GM23248 (cell line): ENCODE measurements at places on chromosomes 2 and 18. TPM values are rescaled to one million over a fixed set of nuclear protein-coding genes. Genes with fewer than 3 reads are reported as not detected.
A peak's percentile ranks its signal among the peaks of the same experiment; 100 is the strongest.

The HOXD8 gene
- 23.4 and 27.8 TPM in 2 replicates for total RNA-seq

The CFC1 gene
- not detected in 2 replicates for total RNA-seq

The KCNIP3 gene
- total RNA-seq: 10.7 and 11.9 TPM in 2 replicates

DNA sequence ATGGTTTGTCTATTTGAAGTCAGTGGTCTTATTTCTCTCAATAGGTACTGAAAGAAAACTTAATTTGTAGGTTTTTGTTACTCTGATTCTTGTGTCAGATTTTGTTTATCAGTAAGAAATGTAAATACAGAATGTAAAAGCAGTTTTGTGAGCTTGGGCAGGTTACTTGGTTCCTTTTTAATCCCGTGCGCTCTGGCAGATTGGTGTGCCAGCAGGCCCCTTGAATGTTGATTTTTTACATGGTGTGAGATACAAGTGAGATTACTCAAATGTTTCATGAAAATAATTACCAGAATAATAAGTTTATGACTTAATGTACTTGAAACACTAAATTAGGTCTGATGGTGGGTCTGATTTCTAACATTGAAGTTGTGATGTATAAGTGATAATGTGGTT lies 13.4 kb downstream of the HNRNPA3 start:
- no peak overlapping the region for H3K4me3 ChIP-seq
- H3K36me3 ChIP-seq: peaks cover 52% of the 10 kb centered on the region
- H3K4me1 ChIP-seq: no peaks in the 10 kb centered on the region
- no peaks in the 10 kb centered on the region for H3K27me3 ChIP-seq
- no peak for DNase-seq
- peak overlapping the region; percentile 19 for H3K27ac ChIP-seq

DNA sequence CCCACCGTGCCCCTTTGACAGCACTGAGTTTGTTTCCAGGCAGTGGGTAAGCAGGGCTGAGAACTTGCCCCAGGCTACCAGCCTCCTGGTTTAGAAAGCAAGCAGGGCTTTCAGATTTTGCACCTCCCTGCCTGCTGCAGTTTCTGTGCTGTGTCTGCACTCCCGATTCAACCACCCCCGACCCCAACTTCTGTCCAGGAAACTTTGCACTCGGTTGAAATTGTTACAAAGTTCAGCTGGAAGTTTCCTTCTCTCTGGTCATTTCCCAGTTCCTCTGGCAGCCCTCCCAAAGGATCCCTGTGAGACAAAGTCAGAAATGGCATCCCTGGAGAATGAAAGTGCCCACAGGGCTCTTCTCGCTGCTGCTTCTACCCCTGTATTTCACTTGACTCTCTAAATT lies 12.4 kb upstream of the UPP2 start:
- H3K4me3 ChIP-seq: no peak overlapping the region
- DNase-seq: no peak
- no peaks in the 10 kb centered on the region for H3K36me3 ChIP-seq
- no peaks in the 10 kb centered on the region for H3K4me1 ChIP-seq
- H3K27me3 ChIP-seq: no peaks in the 10 kb centered on the region

GRCh38 chr2:26401739-26402541 lies at the start of gene DRC1:
Gene DRC1 (plus strand): TSS chr2:26401920. CDS start chr2:26401990, 70 bp downstream.
- no peaks in the 10 kb centered on the region for H3K4me1 ChIP-seq
- H3K36me3 ChIP-seq: no peaks in the 10 kb centered on the region
- H3K27me3 ChIP-seq: no peaks in the 10 kb centered on the region

GRCh38 chr2:216671791-216672343 lies 23.5 kb downstream of the IGFBP5 start:
- no peak overlapping the region for H3K27ac ChIP-seq
- H3K4me1 ChIP-seq: no peaks in the 10 kb centered on the region
- no peak overlapping the region for H3K4me3 ChIP-seq
- no peaks in the 10 kb centered on the region for H3K27me3 ChIP-seq

GRCh38 chr18:6366776-6367175 lies 47.9 kb downstream of the L3MBTL4 start:
- H3K36me3 ChIP-seq: no peaks in the 10 kb centered on the region
- H3K27me3 ChIP-seq: 0 out of 2 replicates have a peak, but pooled peaks cover 3% of the 10 kb centered on the region
- no peak overlapping the region for H3K4me3 ChIP-seq
- DNase-seq: no peak
- H3K27ac ChIP-seq: no peak overlapping the region

- 0 out of 2 replicates have a peak, but pooled peaks cover under 1% of the 10 kb centered on the region for H3K4me1 ChIP-seq
- H3K27ac ChIP-seq: no peak overlapping the region
- H3K27me3 ChIP-seq: no peaks in the 10 kb centered on the region
- H3K36me3 ChIP-seq: no peaks in the 10 kb centered on the region
Measured at GRCh38 chr18:10195529-10195928, 258.9 kb upstream of the APCDD1 start.

- DNase-seq: no peak
- no peaks in the 10 kb centered on the region for H3K4me1 ChIP-seq
- H3K27me3 ChIP-seq: no peaks in the 10 kb centered on the region
- H3K27ac ChIP-seq: no peak overlapping the region
Measured at GRCh38 chr2:209565896-209566582, 142.2 kb downstream of the MAP2 start.

DNA sequence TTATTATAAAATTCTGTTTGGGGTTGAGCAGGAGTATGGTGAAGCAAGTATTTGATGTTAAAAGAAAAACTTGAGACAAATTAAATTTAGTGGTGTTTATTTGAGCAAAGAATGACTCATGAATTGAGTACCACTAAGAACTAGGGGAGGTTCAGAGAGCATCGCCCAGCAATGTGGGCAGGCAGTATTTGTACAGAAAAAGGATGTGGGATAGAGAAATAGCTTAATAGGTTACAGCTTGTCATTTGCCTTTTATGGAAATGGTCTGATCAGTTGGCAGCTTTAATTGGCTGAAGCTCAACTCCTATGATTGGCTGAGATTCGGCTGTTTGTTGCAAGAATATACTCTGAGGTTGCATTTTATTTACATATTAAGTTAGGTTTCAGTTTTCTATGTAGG lies 68.2 kb downstream of the LRATD1 start:
- H3K27ac ChIP-seq: no peak overlapping the region
- peak; percentile 27 for DNase-seq
- H3K36me3 ChIP-seq: no peaks in the 10 kb centered on the region
- H3K4me3 ChIP-seq: no peak overlapping the region
- H3K4me1 ChIP-seq: peaks cover 22% of the 10 kb centered on the region; the same call in 1 of the 2 replicates

DNA sequence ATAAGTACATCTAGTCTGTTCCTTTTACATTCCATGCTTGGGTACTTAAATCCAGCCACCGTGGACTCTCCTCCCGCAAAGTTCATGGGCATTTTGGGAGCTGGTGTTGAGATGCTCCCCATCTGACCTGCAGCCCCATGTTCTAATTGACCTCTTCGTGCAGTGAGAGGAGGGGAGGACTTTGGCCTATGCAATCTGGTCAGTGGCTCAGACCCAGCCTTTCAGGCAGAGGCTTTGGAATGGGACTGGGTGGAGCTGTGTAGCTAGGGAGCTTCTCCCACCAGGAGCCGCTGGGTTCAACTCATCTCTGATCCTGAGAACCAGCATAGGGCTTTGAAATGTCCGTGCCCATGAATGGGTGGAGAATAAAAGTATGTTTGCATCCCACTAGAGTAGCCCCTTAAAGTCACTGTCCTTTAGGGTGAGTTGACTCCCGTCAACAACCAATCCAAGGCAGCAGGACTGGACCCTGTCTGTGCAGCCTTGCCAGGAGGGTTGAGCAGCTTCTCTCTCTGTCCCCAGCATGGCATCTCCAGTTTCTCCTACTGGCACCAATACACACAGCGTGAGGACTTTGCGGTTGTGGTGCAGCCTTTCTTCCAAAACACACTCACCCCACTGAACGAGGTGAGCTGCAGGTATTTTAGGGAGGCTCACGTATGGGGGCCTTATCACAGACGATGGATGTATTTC lies 120.0 kb upstream of the PPP1CB start:
- H3K27ac ChIP-seq: no peak overlapping the region
- H3K27me3 ChIP-seq: no peaks in the 10 kb centered on the region
- H3K4me1 ChIP-seq: peaks cover 23% of the 10 kb centered on the region
- H3K36me3 ChIP-seq: no peaks in the 10 kb centered on the region
- no peak overlapping the region for H3K4me3 ChIP-seq
- DNase-seq: no peak

GRCh38 chr2:3223080-3223923 lies 154.3 kb downstream of the EIPR1 start:
- no peaks in the 10 kb centered on the region for H3K4me1 ChIP-seq
- no peak overlapping the region for H3K4me3 ChIP-seq
- H3K27ac ChIP-seq: no peak overlapping the region

- peaks cover 7% of the 10 kb centered on the region for H3K4me1 ChIP-seq
- H3K27me3 ChIP-seq: no peaks in the 10 kb centered on the region
- H3K27ac ChIP-seq: no peak overlapping the region
- DNase-seq: no peak
- no peaks in the 10 kb centered on the region for H3K36me3 ChIP-seq
Measured at GRCh38 chr2:18062892-18063291, 184.4 kb downstream of the KCNS3 start.

DNA sequence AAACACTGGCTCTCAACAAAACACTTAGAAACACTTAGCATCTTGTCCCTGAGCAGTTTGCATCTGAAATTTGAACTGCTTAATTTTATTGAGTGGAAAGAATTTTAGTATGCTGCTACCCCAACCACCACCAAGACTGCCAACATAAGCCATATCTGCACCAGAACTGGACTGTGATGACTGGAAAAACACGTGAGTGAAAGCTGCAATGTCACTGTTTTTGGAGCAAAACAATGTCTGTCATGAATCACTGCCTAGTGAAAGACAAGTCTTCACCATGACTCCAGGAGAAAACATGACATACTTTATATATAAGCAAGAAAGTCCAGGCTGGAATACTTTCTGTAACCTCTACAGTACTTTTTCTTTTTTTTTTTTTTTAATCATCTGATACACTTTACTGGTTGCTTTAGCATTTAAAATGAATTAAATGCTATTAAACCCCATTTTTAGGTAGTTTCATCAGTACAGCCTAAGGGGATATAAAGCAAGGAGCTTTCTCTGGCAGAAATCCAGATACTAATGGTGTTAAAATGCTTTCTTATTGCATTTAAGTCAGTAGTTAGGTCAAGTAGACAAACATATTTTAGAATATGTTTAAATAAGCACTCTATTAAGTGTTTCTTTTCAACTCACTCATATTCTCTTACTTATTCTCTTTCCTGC lies 2129.4 kb upstream of the PIK3C3 start:
- H3K27me3 ChIP-seq: 0 out of 2 replicates have a peak, but pooled peaks cover 6% of the 10 kb centered on the region
- H3K4me1 ChIP-seq: no peaks in the 10 kb centered on the region
- H3K4me3 ChIP-seq: no peak overlapping the region
- H3K36me3 ChIP-seq: no peaks in the 10 kb centered on the region
- DNase-seq: peak; percentile 33

DNA sequence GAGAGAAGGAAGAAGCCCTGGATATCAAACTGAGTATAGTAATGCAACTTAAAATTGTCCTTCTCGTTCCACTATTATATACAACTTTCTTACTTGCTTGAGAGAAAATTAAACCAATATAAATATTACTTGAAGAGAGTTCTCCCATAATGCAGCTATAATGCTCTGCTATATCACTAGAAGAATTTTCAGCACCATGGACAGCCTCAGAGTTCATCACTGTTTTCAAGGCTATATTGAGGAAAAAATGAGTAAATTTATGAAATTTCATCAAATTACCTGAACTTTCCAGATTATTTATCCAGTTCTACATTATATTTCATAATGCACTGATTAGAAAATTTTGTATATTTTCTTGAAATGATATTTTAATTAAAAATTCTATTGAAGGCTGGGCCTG lies 1053.5 kb upstream of the FAM98A start:
- no peaks in the 10 kb centered on the region for H3K4me1 ChIP-seq
- peak; percentile 43 for DNase-seq
- H3K36me3 ChIP-seq: no peaks in the 10 kb centered on the region
- H3K27ac ChIP-seq: no peak overlapping the region
- H3K4me3 ChIP-seq: no peak overlapping the region

DNA sequence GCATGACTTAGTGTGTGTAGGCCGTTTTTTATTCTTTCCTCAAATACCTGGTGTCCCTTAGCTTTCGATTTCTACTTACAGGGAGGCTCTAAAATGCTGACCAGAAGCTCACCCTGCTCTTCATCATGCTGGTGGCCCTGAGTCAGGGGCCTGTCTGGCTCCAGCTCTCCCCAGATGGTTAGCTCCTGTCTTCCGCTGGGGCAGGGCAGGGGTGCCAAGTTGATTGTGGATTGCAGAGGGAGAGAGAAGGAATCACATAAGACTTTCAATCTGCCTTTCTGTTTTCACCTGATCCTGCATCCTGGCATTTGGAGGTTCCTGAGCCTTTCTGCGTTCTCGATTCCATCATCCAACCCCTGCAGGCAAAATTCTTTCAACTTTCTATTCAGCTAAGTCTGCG lies 4.2 kb downstream of the CIB4 start:
- peaks cover 3% of the 10 kb centered on the region; the same call in 1 of the 2 replicates for H3K4me1 ChIP-seq
- no peak overlapping the region for H3K4me3 ChIP-seq
- H3K27ac ChIP-seq: no peak overlapping the region
- H3K27me3 ChIP-seq: peaks cover 36% of the 10 kb centered on the region
- H3K36me3 ChIP-seq: no peaks in the 10 kb centered on the region

- no peak overlapping the region for H3K4me3 ChIP-seq
- H3K27ac ChIP-seq: no peak overlapping the region
- H3K27me3 ChIP-seq: no peaks in the 10 kb centered on the region
- DNase-seq: no peak
- no peaks in the 10 kb centered on the region for H3K4me1 ChIP-seq
- no peaks in the 10 kb centered on the region for H3K36me3 ChIP-seq
Measured at GRCh38 chr2:25867396-25868003, 10.8 kb downstream of the ASXL2 start.

- no peak for DNase-seq
- no peaks in the 10 kb centered on the region for H3K36me3 ChIP-seq
- no peaks in the 10 kb centered on the region for H3K27me3 ChIP-seq
- no peak overlapping the region for H3K4me3 ChIP-seq
- no peak overlapping the region for H3K27ac ChIP-seq
Measured at GRCh38 chr18:7370375-7370774, 139.5 kb downstream of the LRRC30 start.

DNA sequence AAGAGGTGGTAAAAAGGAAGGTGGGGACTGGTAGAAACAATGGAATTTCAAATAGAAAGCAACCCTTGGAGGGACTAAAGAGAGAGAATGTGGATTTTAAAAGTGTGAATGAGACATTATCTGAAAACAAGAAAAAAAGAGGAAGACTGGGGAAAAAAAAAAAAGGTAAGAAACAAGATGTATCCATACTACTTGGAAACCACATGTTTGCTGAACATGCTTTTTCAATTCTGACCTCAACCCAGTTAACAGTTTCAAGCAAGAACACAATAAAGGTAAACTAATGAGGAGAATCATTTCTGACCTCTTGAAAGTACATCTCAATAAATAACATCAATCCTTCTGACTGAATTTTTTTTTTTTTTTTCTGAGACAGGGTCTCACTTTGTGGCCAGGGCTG lies 2.6 kb downstream of the FARSB start:
- no peak for DNase-seq
- no peaks in the 10 kb centered on the region for H3K36me3 ChIP-seq
- peaks cover 25% of the 10 kb centered on the region for H3K4me1 ChIP-seq

DNA sequence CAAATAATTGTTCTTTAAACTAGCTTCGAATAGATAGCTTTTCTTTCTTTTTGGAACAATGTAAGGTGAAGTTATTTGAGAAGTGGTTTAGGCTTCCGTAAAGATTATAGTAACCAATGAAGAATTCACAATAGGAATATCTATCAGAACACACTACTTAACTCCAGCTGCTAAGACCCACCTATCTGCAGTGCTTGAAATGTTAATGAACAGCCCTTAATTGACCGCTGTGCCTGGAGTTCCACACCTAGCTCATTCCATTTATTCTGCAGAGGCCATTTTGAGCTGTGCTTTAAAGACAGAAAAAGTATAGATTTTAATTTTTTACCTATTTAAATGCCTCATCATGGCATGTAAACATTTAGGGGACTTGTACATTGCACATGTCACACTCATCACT lies 83.3 kb upstream of the APCDD1 start:
- H3K27ac ChIP-seq: no peak overlapping the region
- H3K4me1 ChIP-seq: peaks cover 10% of the 10 kb centered on the region
- DNase-seq: no peak
- no peaks in the 10 kb centered on the region for H3K27me3 ChIP-seq
- H3K4me3 ChIP-seq: no peak overlapping the region
